ENCODE measurements at places on chromosomes 7 and 10.

GRCh38 chr10:115762029-115762428, 511.0 kb downstream of the GFRA1 start:
- DNase-seq, result no peak

DNA sequence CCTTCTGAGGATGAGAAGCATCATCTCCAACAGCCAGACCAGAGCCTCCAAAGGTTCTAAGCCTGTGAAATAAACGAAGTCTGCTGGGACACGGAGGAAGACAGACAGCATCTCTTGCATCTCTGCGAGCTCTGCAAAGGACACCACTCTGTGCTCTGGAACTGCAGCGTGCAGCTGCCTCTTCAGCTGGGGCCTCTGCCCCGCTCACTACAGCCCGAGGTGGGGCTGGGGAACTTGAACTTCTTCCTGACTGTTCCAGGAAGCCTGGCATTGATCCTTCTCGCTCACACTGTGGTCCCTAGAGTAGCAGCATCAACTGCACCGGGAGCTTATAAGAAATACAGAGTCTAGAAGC, 163.3 kb downstream of the USP6NL start:
- no peak for DNase-seq

DNA sequence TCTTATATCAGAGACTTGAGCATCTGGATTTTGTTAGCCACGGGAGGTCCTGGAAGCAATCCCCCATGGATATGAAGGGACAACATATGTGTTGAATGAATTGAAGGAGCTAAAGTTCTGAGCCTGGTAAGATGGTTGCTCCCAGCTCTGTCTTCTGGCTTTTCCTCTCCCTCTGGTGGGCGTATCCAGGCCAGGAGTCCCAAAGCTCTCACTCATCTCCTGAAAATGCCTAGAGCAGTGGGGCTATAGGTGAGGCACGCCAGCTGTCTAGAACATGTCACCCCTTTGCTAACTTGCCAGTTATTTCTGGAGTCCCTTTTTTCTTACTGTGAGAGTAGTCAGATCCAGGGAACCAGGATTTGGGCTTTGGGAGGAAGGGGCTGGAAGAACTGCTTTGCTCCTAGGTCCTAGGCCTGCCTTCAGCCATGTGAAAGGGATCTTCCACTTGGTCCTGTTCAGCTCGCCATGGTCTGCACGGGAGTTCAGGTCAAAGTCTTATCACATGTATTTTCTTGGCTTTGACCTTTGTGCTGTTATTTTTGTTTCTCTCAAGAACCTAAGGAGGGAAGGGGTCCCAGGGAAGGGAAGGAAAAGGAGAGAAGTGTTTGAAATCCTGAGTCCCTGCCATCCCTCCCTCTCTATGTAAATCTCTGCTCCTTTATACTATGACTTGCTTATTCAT, 73.6 kb downstream of the MINPP1 start:
- no peak for DNase-seq

- no peak for DNase-seq
These were observed 740 bp downstream of the ANXA7 start for GRCh38 chr10:73413108-73413527.

- DNase-seq, result no peak
These were observed 203.3 kb downstream of the BUB3 start for GRCh38 chr10:123357421-123357930.

GRCh38 chr7:156261581-156261980, 379.0 kb upstream of the RNF32 start:
- no peak for DNase-seq

- no peak for DNase-seq
These were observed at the start of gene KLF14 for GRCh38 chr7:130733931-130734814. KLF14 (minus strand) TSS chr7:130734207; CDS start chr7:130734033, 174 bp downstream.

- no peak for DNase-seq
These were observed 358.5 kb upstream of the ANKRD30A start for GRCh38 chr10:36766940-36767339.

DNA sequence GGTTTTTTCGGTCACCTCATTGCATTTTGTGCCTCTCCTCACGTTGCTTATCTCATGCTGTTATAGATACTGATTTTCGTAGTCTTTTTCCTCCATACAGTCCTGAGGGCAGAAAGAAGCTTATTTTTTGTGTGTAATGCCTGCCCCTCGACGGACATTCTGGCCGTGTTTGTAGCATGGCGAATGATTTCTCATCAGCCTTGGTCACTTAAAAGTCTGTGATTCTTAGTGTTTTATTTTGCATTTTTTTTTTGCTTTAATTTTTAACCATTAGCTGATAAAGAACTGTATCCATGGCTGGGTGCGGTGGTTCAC, 469 bp upstream of the NOC3L start:
- no peak for DNase-seq

DNA sequence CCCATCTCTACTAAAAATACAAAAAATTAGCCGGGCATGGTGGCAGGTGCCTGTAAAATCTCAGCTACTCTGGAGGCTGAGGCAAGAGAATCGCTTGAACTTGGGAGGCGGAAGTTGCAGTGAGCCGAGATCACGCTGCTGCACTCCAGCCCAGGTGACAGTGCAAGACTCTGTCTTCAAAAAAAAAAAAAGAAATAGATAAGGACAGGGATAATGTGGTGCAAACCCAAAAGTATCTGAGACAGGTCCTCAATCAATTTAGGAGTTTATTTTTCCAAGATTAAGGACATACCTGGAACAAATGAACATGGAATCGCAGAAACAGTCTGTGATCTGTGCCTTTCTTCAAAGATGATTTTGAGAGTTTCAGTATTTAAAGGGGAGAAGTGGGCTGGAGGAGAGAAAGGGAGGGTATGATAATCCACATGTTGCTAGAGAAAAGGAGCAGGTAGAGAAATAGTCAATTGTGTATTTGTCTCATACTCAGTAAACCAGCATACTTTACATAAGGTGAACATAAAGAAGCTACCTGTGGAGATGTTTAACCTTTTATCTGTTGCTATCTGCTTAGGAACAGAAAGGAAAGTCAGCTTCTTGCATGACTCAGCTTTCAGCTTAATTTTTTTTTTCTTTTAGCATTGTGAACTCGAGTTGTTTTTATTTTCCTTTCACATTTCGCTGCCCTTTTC, 4.9 kb upstream of the MTPN start:
- DNase-seq, result no peak

GRCh38 chr10:11930312-11930978, 107.3 kb downstream of the PROSER2 start:
- no peak for DNase-seq

DNA sequence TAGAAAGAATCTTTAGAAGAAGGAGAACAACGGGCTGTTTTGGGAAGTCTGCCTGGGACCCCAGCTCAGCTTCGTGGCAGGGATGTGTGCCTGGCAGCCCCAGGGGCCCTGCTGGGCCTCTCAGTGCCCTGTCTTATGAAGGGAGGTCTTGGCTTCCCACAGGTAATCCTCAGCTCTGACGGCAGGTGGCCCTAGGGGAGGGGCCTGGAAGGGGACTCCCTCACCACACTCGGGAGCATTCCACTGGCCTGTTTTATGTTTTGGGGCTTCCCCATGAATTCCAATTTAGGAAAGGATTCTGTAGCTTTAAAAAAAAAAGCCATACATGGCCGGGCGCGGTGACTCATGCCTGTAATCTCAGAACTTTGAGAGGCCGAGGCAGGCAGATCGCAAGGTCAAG, 3.0 kb upstream of the DMBT1 start:
- no peak for DNase-seq

DNA sequence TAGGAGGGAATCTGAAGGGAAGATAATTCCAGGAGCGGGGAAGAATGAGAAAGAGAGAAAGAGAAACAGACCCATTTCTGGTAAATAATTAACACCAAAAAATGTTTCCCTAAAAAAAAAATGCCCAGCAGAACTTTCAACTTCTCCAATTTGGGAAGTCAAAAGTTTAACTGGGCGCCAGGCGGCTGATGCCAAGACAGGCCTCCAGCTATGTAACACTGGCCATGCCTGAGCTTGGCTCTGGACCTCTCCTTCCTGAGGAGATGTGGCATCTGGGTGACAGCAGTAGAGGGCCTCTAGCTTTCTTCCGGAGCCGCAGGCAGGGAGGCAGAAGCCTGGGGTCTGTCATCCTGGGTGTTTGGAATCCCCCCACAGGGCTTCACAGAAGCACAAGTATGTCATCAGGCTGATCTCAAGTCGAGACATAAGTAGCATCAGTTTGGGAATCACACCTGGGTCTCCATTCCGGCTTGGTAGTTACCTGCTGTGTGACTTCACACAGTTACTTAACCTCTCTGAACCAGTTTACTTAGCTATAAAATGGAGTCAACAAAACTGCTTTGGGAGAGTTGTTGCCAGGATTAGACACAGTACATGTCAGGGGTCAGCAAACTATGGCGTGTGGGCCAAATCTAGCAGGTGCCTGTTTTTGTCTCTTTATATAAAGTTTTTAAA, 50.5 kb upstream of the TCF7L2 start:
- DNase-seq, result no peak

GRCh38 chr7:50400114-50400513, 50.0 kb downstream of the FIGNL1 start:
- no peak for DNase-seq

GRCh38 chr7:55939514-55940123, 12.1 kb upstream of the MRPS17 start:
- DNase-seq, result no peak

DNA sequence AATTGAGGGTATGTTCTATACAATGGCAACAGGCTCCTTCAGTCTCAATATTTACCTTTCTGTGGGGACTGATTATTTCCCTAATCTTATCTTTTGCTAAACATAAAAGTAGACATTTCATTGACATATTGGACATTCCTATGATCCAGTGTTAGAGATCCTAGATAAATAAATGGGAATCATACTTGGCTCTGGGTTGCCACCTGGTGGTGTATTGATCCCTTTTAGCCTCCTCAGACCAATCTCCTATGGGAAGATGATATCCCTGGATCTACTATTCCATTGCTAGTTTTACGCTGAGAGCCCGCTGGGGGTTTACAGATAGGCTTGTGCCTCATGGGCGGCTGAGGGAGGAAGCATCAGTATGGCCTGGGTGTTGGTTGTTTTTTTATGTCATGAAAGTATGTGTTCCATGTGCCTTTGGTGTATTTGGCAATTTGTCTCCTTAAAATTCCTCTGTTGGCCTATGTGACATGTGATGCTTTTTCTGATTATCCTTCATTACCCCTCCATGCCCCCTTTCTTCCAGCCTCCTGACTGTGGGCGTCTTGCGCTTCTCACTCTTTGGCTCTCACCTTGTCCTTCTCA, 18.8 kb downstream of the CELF2 start:
- DNase-seq, result no peak

GRCh38 chr10:11225935-11226334, 208.3 kb downstream of the CELF2 start:
- peak; percentile 47 for DNase-seq

GRCh38 chr7:128830231-128831177, at the start of gene FLNC:
FLNC (plus strand) TSS chr7:128830406; CDS start chr7:128830638, 232 bp downstream.
- no peak for DNase-seq

GRCh38 chr10:69348816-69349541, 67.7 kb downstream of the TACR2 start:
- no peak for DNase-seq

GRCh38 chr10:29876008-29876555, 183.3 kb downstream of the JCAD start:
- no peak for DNase-seq

GRCh38 chr10:123582084-123582989, 83.8 kb upstream of the GPR26 start:
- DNase-seq, result peak; percentile 54

DNA sequence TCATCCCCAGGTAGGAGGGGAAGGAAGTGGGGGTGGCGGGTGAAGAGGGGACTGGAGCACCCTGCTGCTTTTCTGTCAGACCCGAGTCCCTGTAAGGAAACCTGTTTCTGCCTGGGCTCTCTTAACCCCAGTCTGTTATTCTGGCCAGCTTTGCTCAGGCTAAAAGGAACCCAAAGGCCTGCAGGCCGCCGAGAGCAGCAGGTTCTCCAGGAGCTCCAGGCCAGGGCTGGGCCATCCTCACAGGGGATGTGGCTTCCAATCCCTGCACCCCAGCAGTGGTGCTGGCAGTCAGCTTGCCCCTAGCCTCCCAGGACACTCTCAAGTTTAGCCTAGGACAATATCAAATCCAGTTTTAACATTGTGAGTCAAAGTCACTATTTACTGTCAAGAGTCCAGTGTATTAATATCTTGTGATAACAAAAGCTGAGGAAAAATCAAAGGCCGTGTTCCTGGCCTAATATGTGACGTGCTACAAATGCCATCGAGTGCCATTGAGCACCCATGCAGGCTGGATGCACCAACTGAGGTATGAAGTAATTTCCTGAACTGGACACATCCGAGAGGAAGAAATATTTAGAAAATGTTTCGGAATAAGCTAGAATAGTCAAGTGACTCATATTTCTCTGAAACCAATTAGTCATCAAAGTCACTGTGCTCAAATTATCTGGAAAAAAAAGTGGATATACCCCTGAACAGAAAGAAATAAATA, 7.0 kb downstream of the PKD1L1 start:
- no peak for DNase-seq

DNA sequence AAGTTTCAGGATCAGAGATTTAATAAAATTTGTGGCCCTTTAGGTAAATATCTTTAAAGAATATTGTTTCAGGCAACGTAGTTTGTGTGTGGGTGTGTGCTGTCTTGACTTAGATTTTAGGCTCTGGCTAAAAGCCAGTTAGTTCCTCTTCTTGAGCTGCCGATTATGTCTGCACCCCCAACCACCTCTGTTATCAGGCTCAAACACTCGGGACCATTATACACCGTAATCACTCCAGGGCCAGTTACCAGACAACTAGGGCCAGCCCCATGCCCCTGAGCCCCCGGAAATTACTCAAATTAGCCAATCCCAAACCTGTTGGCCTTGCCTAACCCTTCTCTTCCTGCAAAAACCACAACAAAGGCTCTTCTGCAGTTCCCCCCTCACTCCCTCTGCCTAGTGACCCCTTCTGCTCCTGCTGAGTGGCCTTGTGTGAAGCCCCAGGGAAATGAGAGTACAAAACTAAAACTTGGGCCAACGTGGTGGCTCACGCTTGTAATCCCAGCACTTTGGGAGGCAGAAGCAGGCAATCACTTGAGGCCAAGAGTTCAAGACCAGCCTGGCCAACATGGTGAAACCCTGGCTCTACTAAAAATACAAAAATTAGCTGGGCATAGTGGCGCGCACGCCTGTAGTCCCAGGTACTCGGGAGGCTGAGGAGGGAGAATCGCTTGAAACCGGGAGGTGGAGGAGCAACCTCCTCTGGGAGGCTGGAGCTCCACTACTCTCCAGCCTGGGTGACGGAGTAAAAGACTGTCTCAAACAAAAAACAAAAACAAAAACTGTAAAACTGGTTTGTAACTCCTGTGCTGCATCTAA, 9.2 kb upstream of the HNRNPF start:
- DNase-seq, result no peak

DNA sequence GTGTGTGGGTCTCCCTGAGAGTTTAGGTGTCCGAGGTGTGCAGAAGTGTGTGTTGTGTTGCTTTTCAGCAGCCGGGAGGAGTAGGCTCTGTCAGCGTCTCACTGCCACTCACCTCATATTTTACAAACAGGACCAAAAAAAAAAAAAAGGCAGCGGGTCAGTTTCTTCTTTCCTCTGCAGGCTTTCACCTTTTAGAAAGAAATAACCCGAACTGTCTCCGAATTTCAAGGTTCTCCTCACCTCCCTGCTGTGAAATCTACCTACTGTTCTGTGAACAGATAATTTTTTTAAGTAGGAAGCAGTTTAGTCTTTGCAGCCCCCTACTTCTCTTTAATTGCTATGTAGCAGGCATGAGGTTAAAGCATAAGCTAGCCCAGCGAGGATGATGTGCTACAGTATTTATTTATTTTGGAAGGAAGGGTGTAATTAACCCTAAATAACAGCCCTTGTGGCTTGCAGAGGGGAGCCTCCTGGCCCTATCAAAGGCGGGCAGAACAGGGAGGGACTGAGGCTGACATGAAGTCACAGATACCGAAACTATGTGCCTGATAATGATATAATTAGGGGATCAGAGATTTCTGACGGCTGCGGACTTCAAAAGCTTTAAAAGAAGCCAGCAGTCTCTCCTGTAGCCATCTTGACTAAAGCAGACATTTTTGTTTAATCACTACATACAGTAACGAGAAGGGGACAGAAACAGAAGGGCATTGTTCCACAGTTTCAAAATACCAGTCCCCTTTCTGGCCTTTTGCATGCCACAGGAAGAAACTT, 1.6 kb downstream of the BAMBI start:
- DNase-seq, result no peak
